ENCODE measurements at places on chromosomes 5 and 9.

DNA sequence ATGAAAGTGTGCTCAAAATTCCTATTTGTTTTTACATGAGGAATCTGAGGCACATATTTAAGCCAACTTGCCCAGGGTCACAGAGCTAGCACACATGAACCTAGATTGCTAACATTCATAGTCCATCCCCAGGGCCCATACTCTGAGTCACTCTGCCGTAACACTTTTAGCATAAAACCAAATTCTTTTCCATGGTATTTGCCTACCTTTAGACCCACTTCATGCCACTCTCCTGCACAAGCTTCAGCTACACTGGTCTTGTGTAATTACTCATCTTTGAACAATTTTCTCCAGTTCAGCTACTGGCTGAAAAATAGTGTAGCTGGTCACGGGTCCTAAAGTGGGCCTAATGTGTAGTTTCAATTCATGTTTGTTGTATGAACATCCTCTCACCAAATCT, 200.7 kb downstream of the SLC12A2 start:
- DNase-seq = no peak

DNA sequence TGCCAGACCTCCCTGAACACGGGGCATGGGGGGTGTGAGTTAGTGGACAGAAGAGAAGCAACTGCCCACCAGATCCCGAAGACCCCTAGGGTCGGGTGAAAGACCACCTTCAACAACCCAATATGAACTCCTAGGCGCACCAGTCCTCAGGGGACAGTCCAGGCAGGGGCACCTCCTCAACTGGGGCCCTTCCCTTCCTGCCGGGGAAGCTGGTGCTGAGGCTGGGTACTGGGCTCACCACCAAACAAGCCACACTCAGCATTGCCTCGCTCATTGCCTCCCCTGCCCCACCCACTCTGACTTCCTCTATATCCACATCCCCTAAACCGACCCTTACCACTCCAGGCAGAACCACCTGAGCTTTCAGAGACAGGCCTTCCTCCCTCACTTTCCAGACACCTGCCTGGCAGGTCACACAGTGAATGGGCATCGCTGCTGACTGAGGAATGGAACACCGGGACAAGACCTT, 42.5 kb downstream of the SEMA4D start:
- no peak for DNase-seq

DNA sequence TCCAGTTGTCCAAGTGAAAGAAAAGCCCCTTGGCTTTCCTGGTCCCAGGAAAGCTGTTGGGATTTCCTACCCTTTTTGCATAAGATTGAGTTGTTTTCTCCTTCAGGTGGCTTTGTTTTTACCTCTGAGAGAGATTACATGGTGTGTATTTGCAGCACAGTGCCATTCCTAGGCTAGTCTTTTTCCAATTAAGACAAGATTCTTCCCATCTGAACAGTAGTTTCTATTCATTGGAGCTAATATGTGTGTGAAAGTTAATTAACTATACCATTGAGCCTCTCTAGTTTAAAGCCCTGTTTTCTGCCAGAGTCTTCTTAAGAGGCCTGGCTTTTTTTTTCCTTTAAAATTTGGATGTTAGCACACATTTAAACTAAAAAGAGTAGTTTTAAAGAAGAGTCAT, 20.1 kb downstream of the MSANTD3 start:
- DNase-seq = no peak

GRCh38 chr9:29389421-29389820, 1816.1 kb upstream of the C9orf72 start:
- DNase-seq = no peak

DNA sequence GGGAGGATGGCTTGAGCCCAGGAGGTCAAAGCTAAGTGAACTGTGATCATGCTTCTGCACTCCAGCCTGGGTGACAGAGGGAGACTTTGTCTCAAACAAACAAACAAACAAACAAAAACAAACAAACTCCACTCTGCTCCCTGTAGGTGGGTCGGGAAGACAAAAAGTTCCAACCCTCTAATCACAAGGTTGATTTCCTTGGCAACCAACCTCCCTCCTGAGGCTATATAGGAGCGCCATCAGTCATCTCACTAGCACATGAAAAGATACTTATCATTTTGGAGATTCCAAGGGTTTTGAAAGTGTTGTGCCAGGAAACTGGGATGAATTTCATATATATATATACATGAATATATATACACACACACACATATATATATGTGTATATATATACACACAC, 160.5 kb downstream of the TUSC1 start:
- no peak for DNase-seq

DNA sequence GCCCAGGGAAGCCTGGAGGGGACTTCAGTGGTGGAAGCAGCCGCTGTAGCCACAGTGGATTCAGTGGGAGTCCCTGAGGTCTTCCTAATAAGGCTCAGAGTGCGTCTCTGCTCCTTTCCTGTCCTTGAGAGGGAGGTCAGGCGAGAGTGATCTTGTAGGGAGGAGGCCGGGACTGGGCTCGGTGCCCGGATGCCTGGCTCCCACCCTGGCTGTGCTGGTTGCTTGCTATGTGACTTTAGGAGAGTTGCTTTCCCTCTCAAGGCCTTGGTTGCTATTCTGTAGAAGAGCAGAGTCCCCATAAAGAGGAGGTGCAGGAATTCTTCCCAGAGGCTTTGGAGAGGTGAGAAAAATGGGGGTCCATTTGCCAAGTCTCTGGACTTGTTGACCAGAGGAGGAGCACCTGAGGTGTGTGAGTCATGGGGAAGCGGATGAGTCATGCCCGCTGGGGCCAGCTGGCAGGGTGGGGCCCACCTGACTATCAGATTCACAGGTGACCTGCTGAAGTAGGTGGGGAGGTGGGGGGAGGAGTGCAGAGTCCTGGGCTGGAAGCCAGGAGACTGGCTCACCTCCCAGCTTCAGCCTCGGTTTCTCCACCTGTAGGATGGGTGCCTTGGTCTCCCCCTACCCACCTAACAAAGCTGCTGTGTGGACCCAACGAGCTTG, 13.8 kb downstream of the GSN start:
- DNase-seq = peak; percentile 80

- no peak for DNase-seq
These were observed 206.7 kb downstream of the ARHGAP26 start for GRCh38 chr5:142976861-142977260.

DNA sequence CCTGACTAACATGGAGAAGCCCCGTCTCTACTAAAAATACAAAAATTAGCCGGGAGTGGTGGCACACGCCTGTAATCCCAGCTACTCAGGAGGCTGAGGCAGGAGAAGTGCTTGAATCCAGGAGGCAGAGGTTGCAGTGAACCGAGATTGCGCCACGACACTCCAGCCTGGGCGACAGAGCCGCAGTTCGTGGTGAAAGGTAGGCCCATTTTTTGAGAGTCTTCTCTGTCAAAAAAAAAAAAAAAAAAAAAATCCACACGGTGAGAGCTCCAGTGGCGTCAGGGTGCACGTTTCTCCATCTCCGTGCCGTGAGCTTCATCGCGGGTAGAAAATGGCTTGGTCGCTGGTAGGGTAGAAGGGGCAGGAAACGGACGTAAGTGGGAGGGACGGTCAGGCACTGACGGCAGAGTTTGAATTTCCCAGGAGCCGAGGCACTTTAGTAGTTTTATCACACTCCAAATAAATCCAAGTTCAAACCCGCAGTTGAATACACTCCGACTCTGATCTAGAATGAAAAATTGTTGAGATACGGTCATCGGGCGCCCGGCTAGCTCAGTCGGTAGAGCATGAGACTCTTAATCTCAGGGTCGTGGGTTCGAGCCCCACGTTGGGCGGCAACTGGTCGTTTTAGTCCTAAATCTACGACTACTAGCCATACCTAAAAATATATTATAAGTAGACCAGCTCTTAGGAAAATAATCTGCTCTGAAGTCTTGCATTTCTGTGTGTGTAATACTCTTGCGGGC, 2.4 kb upstream of the TRIM7 start:
- peak; percentile 98 for DNase-seq

GRCh38 chr5:38639377-38640358, 83.2 kb upstream of the LIFR start:
- DNase-seq = no peak

- no peak for DNase-seq
These were observed 3.2 kb upstream of the FUBP3 start for GRCh38 chr9:130576176-130576575.

DNA sequence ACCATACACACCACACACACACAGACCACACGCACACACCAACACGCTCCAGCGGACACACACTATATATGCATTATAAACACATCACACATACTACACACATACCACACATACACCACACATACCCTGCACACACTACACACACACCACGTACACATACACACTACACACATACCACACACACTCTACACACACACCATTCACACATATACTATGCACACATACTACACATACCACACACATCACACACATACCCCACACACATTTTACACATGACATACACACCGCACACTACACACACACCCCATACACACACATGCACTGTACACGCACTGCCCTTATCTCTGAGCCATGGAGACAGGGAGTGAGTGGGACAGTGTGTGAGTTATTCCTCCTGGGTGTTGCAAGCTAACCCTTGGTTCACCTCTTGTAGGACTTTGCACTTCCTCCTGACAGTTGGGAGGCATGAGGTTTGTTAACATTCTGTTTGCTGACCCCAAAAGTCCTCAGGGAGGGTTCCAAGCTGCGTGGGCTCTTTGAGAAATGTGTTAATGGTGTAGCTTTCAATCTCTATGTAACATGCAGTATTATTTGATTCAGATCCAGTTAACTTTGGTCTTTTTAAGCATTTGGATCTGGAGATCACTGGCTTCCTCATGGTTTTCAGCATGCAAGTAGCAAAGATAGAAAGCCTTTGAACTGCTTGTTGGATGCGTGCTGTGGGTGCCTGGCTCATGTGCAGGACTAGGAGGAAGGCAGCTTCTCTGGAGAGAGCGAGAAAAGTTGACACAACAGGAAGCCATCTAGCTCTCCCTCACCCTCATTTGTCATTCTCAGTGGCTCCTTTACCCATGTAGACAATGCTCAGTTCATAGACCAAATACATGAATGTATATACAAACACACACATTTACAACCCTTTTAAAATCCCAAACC, 13.7 kb downstream of the IL31RA start:
- no peak for DNase-seq

DNA sequence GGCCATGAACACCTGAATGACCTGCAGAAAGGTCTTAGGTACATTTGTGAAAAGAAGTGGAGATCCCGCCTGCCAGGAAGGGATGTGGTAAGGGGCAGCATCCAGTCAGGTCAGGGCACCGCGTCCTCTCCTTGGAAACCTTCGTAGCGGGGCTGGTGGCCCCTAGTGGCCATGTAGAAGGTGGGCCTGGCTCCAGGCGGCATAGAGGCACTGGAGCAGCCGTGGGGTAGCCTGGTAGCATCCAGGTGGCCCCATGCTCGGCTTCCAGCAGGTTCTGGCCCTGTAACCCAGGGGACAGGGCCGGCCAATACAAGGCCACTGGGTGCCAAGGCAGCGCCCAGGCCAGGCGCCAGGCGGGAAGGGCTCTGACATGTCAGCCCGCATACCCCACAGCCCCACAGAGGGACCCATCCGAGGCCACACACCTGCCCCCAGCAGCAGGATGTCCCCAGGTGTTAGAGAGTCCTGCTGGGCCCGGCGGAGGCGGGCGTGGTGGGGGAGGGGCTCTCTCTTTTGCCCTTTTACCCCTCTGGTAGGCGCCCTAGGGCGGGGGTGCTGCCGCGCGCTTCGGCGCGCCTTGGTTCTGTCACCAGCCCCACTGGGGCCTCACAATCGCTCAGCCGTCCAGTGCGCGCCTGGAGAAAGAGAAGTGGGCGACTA, 58.3 kb upstream of the SPATA31E1 start:
- no peak for DNase-seq

GRCh38 chr9:114302727-114303126, 20.2 kb upstream of the ORM1 start:
- DNase-seq = no peak

- no peak for DNase-seq
These were observed 174.0 kb downstream of the TMC1 start for GRCh38 chr9:72695365-72695764.

- DNase-seq = no peak
These were observed 194.8 kb downstream of the SPOCK1 start for GRCh38 chr5:137304226-137304874.

DNA sequence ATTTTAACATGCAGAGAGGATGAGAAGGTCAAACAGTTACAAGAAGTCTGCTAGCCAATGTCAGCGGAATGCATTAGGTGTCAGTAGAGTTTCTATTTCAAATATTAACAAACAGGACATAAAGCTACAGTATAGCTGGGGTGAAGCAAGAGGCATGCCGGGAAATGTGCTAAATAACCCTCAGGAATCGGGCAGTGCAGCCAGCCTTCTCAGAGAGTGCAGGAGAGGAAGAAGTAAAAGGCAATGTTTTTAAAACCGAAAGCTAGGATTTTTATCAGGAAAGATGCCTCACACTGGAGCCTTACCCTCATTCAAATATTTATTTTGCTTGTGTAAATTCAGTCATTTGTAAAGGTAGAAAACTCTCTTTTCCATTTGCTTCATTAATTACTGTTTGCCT, 59.1 kb upstream of the SH3GL2 start:
- no peak for DNase-seq

GRCh38 chr5:124876983-124877382, 130.5 kb upstream of the ZNF608 start:
- no peak for DNase-seq

- no peak for DNase-seq
These were observed 54.5 kb upstream of the KCNMB1 start for GRCh38 chr5:170443624-170444023.

DNA sequence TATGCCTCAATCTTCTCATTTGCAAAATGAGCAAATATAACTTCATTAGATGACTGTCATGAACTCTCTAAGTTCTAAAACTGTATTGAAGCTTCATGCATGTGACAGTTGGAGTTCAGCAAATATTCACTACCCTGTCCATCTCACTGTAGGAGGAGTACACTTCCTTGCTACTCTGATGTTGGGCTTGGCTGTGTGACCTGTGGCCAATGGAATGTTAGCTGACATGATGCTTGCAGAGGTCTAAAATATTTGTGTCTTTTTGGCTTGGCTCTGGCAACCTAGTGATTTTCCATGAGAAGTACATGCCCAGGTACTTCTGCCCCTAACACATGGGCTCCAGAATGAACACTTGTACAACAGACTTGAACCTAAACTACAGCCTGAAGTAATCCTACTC, 203.1 kb upstream of the ANKH start:
- no peak for DNase-seq

DNA sequence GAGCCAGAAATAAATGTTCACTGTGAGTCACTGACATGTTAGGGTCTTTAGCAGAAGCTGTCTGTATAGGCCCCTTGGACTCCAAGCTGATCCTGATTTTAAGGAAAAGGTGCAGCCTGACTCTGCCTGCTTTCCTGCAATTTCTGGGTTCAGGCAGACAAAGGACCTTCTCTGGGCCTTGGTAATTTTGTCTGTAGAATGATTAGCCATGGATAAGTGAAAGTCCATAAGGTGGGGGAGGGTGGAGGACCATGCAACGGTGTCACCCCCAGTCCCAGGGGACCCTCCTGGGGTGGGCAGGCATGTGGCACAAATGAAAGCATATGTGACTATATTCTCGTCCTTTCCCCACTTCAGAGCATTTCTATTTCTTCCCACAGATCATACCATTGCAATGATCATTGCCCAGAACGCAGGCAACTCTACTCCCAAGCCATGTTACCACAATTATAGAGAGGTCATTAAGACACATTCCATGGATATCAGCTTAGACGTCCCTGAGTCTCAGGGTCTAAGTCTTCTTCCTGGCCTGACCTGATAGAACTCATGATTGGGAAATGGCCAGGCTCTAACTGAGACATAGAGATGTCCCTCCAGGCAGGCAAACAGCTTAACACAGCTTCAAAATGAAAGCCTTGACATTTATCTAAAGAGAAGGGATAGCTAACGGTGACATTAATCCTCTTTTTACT, 157.9 kb upstream of the ALDH1B1 start:
- DNase-seq = no peak

GRCh38 chr9:127522727-127523126, 71.4 kb downstream of the LRSAM1 start:
- no peak for DNase-seq

GRCh38 chr5:179223961-179224360, 121.3 kb downstream of the ADAMTS2 start:
- DNase-seq = no peak
